Hematopoietic multipotent progenitor cell treated with erythropoietin and hydrocortisone succinate and interleukin-3 and kit ligand, for 17 days (in vitro differentiated cells): ENCODE measurements at places on chromosomes 5 and 9.

GRCh38 chr9:106287091-106287631 is 575.8 kb upstream of the ZNF462 start:
- no peak for DNase-seq

DNA sequence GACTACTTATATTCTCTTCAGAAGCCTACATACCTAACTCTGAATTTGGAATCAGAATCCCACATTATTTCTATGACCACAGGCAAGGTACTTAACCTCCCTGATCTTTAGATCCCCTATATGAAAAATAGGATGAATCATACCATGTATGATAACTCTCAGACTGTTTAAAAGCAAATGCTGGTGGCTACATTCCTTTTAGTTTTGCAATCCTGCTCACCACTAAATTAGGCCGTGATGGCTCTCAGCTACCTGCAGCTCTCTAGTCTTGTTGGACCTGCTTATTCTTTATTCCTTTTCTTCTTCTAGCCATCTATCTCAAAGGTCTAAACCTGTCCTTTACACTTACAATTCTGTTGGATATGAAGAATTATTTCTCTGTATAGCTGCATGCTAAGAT is 303.4 kb upstream of the ATP10B start:
- no peak for DNase-seq

- DNase-seq: no peak
These were observed 69.6 kb upstream of the TAF1L start for GRCh38 chr9:32705059-32705458.

GRCh38 chr9:87884578-87885459 is 2.1 kb downstream of the SPATA31E1 start:
- DNase-seq: no peak

- no peak for DNase-seq
These were observed 174.7 kb upstream of the PTGER4 start for GRCh38 chr5:40505031-40505430.

GRCh38 chr5:67341478-67341877 is 144.9 kb upstream of the CD180 start:
- no peak for DNase-seq

DNA sequence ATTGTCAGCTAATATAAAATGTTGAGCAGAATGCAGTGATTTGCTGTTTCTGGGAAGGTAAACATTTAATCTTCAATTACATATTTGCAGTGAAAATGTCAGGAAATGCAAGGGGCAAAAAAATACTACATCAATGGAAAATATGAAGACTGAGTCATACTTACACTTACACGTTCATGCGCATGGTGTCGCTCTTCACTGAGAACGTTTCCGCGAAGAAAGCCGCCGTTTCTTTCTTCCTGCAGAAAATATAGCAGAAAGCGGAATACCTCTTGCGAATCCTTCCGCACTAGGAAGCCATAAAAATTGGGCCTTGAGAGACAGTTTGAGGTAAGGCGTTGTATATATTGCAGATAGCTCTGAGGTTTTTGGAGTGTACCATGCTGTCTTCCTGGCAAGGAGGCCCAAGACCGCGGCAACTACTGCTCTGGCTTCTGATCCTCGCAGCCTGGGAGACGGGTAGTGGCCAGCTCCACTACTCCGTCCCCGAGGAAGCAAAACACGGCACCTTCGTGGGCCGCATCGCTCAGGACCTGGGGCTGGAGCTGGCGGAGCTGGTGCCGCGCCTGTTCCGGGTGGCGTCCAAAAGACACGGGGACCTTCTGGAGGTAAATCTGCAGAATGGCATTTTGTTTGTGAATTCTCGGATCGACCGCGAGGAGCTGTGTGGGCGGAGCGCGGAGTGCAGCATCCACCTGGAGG is at the start of gene PCDHA13:
Gene PCDHA13, plus strand, starts transcription at position 236 of the 702 bp plus-strand sequence. Its CDS starts 145 bp downstream, at position 381.
- DNase-seq: no peak

DNA sequence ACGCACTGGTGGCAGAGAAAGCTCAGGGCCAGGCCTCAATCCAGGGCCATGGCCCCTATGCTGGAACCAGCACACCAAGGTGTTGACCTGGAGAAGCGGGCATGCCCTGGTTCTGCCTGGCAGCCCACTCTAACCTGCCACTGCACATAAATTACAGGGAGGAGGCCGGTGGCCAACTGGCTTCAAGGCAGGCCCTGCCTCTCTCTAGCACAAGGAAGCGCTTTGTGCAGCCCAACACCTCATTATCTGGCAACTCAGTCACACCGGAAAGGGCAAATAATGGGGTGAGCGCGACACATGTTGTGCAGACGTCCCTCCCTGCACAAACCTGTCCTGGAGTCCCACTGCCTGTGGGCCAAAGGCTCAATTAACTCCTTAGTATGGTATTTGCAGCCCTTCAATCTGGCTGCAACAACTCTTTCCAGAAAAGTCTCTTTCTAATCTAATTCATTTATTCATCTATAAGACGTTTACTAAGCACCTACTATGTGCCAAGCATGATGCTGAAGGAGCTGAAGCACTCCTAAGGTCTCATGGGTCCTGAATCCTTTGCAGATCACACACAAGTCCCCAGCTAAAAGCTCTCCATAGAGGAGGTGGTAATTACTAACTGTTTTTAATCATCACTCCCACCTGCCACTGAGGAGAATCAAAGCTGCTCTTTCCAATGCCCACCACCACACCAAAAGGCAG is 24.9 kb downstream of the SHB start:
- no peak for DNase-seq

DNA sequence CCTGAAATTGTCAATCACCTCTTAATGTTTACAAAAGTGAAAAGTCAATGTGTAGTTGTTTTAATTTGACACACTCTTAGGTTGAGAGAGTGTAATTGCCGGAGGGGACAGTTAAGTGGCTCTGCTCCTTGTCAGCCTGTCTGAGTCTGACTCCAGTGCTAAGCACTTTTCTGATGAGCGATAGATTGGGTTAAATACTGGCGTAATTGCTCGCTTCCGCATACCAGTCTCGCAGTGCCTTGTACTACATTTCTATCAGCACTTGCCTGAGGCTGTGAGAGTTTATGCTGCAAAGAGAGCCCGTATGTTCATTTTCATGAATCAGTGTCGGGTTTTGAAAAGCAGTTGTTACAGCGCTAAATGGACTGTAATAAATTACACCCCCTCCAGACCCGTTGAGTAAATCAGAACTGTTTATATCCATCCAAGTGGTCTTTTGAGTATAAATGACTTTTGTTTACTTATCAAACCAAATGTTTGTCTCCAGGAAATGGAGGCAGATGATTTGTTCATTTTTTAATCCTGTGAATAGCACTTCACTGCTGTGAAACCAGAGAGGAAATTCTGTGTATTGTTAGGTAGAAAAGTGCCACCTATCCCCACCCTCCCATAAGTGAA is 41.0 kb upstream of the DMRT3 start:
- DNase-seq: no peak

- DNase-seq: peak; percentile 90
These were observed 2.7 kb upstream of the ANP32B start for GRCh38 chr9:97980479-97980803.

DNA sequence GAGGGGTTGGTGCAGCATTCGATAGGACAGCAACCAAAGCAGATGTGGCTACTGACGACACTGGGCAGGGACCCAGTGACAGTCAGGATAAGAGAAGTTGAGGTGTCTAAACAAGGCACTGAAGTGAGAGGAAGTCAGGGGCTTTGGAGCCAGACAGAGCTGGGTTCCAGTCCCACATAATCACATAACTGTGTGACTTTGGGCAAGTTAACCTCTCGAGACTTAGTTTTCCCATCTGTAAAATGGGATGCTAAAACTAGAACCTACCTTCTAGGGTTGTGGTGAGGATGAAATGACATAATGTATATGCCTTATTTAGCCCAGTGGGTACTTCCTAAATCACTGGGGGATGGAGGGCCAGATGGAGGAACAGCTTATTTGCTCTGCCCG is 3.1 kb downstream of the ANGPTL2 start:
- no peak for DNase-seq

DNA sequence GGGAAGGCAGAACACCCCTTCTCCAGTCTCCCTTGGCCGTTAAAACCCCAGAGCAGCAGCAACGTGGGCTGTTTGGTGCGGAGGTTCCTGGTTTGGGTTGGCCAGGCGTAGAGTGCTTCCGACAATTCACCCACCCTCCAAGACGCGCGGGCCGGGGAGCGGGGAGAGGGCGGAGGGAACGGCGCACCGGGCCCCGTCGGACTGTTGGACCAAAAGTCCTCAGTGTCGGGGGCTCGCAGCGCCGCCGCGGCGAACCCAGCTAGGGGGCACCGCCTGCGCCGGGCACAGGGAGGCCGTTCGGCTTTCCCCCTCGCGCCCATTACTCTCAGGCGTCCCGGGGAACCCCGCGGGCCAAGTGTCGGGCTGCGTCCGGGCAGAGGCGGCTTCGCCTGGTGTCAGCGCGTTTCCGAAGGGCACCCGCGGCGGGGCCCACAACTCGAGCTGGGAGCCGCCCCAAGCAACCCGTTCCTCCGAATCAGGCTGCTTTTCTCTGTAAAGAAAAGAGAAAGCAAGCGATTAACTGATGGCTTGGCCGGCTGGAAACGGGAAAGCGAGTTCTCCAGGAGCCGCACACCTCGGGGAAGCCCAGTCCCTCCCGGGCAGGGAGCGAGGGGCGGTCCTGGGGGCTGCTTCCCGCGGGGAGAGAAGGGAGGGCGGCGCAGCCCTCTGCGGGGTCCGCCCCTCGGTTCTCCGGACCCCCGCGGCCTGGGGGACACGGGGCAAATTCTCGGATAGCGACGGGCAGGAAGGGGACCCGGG is 145.5 kb downstream of the ERCC6L2 start:
- no peak for DNase-seq

DNA sequence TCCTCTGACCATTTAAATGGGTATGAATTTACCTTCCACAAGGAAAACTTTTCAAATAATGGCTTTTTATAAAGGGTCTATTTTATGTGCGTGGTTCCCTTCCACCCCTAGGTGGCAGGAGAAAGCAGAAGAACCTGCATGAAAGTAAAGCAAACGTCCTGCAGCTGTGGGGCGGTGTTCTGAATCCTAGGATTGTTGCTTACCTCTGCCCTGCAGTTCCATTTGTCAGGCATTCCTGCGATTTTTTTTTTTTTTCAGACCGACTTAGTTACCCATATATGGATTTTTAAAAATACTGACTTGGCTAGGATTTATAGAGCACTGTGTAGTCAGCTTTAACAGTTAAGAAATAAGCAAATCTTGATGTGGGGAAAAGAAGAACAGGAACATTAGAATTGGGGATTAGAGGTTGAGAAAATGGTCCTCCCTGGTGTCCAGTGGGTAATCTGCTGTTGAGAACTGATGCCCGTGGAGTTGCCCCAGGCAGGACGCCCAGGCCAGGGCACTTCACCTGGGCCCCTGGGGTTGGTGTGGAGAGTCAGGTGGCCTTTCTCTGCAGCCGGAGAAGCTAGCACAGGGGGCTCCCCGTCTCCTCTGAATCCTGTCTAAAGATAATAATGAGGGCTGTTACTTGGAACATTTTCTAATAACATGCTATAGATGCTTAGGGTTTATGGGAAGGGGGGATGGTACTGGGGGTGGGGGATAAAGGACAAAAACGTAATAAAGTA is 30.4 kb upstream of the LTC4S start:
- peak; percentile 74 for DNase-seq

- no peak for DNase-seq
These were observed 317.5 kb downstream of the PIK3R1 start for GRCh38 chr5:68533051-68533450.

DNA sequence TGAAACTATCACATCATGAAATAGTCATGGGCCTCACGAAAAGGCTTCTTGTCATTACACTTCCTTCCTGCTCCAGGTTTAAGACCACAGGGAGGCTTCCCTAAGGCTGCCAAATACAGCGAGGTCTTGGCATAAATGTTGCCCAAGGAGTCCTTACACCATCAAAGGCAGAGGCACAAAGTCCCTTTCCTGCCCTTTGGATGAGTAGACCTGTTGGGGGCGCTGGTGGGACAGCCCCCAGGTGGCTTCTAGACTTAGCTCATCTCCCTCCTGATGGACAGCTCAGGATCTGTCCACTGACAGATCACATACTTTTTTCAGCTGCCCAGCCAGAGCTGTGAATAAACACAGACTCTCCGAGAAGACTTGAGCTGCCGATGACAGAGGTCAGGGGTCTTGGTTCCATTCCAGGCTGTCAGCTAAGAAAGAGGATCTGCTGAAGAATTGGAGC is 15.5 kb upstream of the MEGF9 start:
- peak; percentile 34 for DNase-seq

GRCh38 chr9:135947582-135947981 is 13.6 kb downstream of the UBAC1 start:
- no peak for DNase-seq

GRCh38 chr9:125255781-125256391 is 5.7 kb upstream of the GAPVD1 start:
- DNase-seq: peak; percentile 77

DNA sequence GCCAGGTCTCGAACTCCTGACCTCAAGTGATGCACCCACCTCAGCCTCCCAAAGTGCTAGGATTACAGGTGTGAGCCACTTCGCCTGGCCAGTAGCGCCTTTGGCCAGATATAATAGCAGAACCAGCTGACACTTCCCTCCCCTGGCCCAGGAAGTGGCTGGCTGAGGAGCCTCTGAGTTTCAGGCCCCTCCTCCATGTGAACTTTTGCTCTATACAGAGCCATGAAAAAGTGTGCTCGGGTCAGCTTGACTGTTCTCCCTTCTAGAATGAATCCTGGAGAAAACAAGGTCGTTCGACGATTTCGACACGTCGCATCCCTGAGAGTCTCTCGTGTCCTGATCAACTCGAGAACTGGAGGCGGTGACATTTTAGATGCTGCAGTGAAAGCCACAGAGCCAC is 8.6 kb upstream of the ZDHHC12 start:
- DNase-seq: no peak

- DNase-seq: no peak
These were observed 63.7 kb upstream of the IFNK start for GRCh38 chr9:27460226-27461023.

- DNase-seq: no peak
These were observed 220.8 kb upstream of the RFX3 start for GRCh38 chr9:3746296-3747275.

GRCh38 chr5:10601246-10602030 is 37.6 kb downstream of the ANKRD33B start:
- DNase-seq: peak; percentile 77

GRCh38 chr9:93960221-93960970 is 5.2 kb upstream of the BARX1 start:
- DNase-seq: no peak
